ENCODE measurements at places on chromosomes 3 and 15.

GRCh38 chr3:138367911-138368310, 19.5 kb downstream of the MRAS start:
- no peak for DNase-seq

DNA sequence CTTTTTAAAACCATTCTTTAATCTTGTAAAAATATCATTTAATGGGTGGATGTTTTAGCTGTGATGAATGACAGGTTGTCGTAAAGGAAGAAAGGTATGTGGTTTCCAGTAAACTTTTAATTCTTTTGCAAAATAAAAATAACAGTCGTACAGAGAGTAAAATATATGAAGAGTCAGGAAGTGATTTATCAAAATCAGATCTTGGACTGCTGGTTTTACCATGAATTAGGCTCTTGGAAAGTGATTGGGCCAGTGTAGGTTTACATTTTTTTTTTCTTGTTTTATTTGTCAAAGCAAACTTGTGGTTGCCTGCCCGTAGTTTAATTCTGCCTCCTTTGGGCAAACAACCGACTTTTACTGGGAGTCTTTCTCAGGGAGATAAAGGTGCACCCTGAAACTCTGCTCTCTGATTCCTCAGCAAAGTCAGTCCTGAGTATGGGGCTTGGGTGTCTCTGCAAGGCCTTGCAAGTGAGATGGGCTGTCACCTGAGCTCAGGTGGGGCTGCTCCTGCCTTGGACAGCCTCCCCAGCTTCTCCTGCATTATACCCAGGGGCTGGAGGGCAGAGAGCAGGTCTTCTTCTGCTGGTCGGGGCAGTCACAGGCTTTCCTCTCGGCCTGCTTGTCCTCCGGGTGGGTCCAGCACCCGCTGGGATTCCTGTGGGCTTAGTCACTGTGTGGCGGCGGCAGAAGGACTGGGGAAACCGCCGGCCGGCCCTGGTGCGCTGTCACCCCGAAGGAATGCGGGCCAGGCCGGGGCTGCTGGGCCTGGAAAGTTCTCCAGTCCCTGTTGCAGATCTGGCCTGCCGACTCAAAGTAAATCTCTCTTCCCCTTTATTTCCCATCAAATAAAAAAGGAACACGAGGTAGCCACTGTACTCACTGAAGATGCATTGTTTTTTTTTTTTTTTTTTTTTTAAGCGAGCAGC, 79.0 kb downstream of the IGF1R start:
- DNase-seq, result peak; percentile 97

DNA sequence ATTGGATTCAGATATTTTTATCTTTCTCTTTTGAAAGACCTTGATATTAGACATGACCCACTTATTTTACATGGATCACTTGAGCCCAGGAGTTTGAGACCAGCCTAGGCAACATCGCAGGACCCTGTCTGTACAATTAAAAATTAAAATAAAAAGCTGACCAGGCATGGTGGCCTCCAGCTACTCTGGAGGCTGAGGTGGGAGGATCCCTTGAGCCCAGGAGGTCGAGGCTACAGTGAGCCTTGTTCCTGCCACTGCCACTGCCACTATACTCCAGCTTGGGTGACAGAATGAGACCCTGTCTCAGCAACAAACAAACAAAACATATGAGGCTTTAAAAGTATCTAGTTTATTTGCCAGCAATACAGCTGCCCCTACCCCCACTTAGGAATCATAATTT, 1.6 kb downstream of the RNF7 start:
- no peak for DNase-seq

GRCh38 chr15:66701422-66702034, 508 bp upstream of the SMAD6 start:
- no peak for DNase-seq

- peak; percentile 7 for DNase-seq
These were observed 21.7 kb upstream of the FMN1 start for GRCh38 chr15:33215941-33216872.

- DNase-seq, result peak; percentile 93
These were observed 330.8 kb downstream of the TIGIT start for GRCh38 chr3:114624571-114625181.

DNA sequence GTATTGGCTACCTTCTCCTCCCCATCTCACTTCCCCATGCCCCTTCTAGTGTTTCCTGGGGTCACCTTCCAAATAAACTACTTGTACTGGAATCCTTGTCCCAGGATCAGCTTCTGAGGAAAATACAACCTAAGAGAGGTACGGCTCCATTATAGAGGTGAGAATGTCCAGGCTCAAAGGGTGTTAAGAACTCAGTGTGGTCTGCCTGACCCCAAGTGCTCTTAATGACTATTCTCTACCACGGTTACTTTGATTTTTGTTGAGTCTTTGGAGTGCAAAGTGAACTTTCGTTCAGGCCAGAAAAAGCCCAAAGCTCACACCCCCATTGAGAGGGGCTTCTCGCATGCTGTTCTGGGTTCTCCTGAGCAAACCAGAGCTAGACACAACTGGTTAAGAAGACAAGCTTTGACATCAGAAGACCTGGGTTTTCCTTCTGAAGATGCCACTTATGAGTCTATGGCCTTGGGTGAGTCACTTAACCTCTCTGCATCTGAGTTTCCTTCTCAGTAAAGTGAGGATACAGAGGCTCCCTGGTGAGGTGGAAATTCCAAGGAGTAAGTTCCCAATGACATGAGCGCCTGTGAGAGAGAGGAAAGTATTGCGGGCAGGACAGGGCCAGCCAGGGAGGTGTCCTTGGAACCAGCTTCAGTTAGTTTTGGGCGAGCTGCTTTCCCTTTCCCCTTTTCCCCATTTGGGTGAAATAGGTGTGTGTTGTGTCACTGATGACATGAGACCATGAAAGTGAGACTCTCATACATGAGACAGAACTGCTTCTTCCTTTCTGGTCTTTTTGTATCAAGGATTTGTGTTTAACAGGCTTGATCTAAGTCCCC, 475.0 kb upstream of the PROK2 start:
- DNase-seq, result peak; percentile 31

GRCh38 chr15:90205886-90206285, 4.8 kb downstream of the SEMA4B start:
- no peak for DNase-seq

- DNase-seq, result no peak
These were observed 5.2 kb downstream of the PRKCD start for GRCh38 chr3:53166206-53166605.

GRCh38 chr15:77409259-77410156, 10.4 kb downstream of the PEAK1 start:
- DNase-seq, result no peak

DNA sequence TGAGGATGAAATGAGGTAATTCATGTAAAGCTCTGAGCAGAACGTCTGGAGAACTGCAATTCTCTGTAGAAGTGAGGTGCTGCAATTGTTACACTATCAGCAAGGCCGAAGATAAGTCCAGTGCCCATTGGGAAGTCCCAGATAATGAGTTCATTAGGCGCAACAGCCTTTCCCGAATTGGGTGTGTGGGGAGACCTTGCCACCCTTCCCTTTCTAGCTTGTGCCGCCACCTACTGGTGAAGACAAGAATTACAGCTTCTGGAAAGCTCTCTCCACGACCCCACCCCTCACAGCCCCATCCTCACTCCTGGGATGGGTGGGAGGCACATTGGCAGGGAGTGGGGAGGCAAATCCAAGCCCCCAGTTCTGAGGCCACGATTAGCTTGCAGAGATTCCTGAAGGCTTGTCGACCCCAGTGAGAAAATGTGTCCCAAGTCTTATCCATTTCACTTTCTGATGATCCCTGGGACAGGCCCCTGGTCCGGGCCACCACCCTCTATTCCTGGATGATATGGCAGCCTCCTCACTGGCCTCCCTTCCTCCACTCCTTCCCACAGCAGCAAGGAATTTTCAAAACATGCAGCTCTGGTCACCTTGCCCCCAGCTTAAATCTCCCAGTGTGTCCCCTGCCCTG, 36.4 kb downstream of the FAM3D start:
- peak; percentile 68 for DNase-seq

GRCh38 chr3:182811269-182811596, 17.9 kb downstream of the ATP11B start:
- DNase-seq, result no peak

DNA sequence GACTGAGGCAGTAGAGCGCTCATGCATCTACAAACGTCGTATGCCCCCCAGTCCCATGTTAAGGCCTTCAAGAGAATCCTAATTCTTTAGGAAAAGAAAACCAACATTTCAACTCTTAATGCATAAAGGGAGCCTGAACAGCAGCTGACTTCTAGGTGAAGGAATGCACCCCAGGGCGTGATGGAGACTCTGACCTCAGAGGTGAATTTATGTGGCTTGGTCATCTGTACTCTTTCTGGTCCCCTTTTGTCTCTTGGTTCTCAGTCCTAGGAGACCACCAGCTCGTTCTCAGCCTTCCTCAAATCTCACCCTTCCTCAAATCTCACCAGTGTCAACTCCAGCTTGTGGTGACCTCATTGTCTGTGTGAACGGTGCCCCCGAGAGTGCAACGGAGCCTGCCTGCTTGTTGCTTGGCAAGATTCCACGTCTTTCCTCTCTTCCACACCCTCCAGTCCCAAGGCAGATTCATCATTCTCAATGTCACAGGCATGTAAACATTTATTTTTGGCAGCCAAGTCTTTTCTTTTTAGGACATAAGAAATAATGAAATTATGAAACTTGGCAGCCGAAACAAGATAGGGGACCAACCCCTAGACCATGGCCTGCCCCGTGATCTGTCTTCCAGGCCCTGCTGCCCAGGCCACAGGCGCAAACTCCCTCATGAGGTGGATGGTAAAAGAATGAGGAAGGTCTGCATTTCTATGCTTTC, 166.2 kb downstream of the ADAMTS17 start:
- no peak for DNase-seq

- DNase-seq, result peak; percentile 35
These were observed 50.1 kb downstream of the HCN4 start for GRCh38 chr15:73318463-73319351.

- no peak for DNase-seq
These were observed 21.4 kb downstream of the CCDC12 start for GRCh38 chr3:46955157-46955556.

Measured in fibroblast of skin of scalp (primary cell).